ENCODE measurements at places on chromosomes 12 and 14. TPM values are rescaled to one million over a fixed set of nuclear protein-coding genes. Genes with fewer than 3 reads are reported as not detected.

The SCN8A gene
- polyA plus RNA-seq: 6.9 TPM

DNA sequence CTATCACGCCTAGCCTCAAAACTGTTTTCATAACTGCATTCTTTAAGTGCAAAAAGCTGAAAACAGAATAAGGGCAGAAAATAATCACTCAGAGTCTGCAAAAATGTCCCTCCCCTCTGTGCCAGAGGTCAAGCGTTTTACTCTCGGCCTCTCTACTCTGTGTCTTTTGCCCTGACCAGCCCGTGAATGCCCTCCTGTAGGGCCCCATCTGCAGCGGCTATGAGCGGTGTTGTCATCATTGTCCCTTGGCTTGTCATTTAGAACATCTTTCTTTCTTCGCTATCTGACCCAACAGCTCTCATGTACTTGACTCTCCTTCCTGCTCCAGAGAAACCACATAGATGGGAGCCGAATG is 21.7 kb downstream of the ELK3 start:
- DNase-seq: no peak
- no peaks in the 10 kb centered on the region for H3K27me3 ChIP-seq
- peaks cover 1% of the 10 kb centered on the region for H3K36me3 ChIP-seq
- H3K4me1 ChIP-seq: peaks cover 12% of the 10 kb centered on the region

The PPHLN1 gene
- polyA plus RNA-seq: 54.3 TPM

GRCh38 chr14:91654836-91655235 is 77.0 kb downstream of the CATSPERB start:
- H3K4me3 ChIP-seq: no peak overlapping the region
- H3K4me1 ChIP-seq: no peaks in the 10 kb centered on the region
- no peak overlapping the region for H3K27ac ChIP-seq
- H3K27me3 ChIP-seq: no peaks in the 10 kb centered on the region

The TBX3 gene
- 40.5 TPM for polyA plus RNA-seq

- H3K4me1 ChIP-seq: peaks cover 2% of the 10 kb centered on the region
- no peak overlapping the region for H3K27ac ChIP-seq
- H3K36me3 ChIP-seq: no peaks in the 10 kb centered on the region
- no peak for DNase-seq
- no peaks in the 10 kb centered on the region for H3K27me3 ChIP-seq
Measured at GRCh38 chr12:88469154-88469553, 111.1 kb downstream of the KITLG start.

DNA sequence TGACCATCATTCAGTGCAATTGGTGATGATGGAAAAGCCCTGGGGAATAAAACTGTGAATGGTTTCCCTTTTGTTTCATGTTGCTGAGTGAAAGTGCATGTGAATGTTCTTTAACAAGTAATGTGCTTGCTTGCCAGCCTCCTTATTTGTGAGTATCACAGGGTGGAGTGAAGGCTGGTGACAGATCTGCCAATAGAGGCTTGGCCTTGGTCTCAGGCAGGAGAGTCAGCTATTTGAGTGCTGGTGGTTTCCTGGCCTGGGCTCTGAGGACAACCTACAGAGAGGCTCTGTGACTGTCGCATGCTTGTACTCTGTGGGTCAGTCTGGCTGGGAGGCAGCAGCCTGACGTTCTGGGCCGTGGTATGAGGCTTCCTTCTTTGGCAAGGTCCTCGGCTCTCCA is 20.7 kb downstream of the KRT85 start:
- H3K27ac ChIP-seq: no peak overlapping the region
- no peak for DNase-seq
- H3K36me3 ChIP-seq: no peaks in the 10 kb centered on the region
- no peak overlapping the region for H3K4me3 ChIP-seq
- peaks cover 61% of the 10 kb centered on the region for H3K27me3 ChIP-seq

The ADAM21 gene
- polyA plus RNA-seq: 0.11 TPM

The ADAMTS20 gene
- not detected for polyA plus RNA-seq

The MAPKAPK5 gene
- 35.7 TPM for polyA plus RNA-seq

- no peak overlapping the region for H3K4me3 ChIP-seq
- H3K4me1 ChIP-seq: no peaks in the 10 kb centered on the region
- H3K27me3 ChIP-seq: no peaks in the 10 kb centered on the region
- no peaks in the 10 kb centered on the region for H3K36me3 ChIP-seq
Measured at GRCh38 chr12:3967556-3968160, 94.5 kb upstream of the PARP11 start.

Measured in IMR-90 (cell line).